Lung (tissue), 17 donors: ENCODE measurements at places on chromosomes 5 and 9. TPM values are rescaled to one million over a fixed set of nuclear protein-coding genes. Genes with fewer than 3 reads are reported as not detected.

ZNF483 gene
- 0.69 TPM for polyA plus RNA-seq

TAS2R1 gene
- not detected for polyA plus RNA-seq

HAPLN1 gene
- 0.26 TPM for polyA plus RNA-seq

GRCh38 chr5:79111960-79112702 is 522 bp downstream of the BHMT start:
- no peak for DNase-seq

GRCh38 chr9:109143881-109144562 is 23.0 kb downstream of the FRRS1L start:
- DNase-seq: no peak

GRCh38 chr5:65292196-65292595 is 189.5 kb downstream of the ADAMTS6 start:
- no peak for DNase-seq

- DNase-seq: no peak
These were observed 836.8 kb upstream of the CDH9 start for GRCh38 chr5:27875148-27875547.

DNA sequence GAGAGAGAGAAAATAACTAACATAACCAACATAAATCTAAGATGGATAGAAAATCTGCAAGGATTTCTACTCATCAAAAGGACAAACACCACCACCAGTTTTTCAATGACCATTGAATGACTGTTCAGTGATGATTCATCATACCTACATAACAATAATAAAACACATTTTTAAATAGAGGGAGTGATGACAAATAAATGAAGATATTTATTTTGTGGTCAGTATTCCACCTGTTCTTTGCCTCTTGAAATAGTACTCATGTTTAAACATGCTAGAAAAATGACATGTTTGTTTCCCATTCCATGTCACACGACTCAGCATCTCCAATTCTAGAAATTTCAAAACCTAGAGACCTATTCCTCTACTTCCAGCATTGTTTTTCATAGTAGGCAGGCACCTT is 34.6 kb upstream of the ADAMTS16 start:
- no peak for DNase-seq

- DNase-seq: peak; percentile 84
These were observed 25.0 kb upstream of the HMCN2 start for GRCh38 chr9:130240410-130241197.

DNA sequence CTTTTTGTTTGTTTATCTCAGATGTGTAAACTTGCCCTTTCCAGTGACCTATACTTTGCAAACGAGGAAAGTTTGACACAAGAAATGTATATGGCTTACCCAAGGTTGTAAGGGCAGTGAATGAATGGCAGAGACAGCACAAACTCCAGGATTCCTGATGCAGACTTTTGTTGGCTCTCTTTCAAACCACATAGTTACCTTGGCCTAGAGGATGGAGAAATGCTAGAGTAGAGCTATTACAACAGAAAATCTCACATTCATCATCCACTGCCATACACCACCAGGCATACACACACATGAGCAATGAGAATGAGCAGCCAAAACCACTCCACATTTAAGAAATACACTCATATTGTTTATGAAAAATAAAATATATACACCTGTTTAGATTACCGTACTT is 387.0 kb downstream of the TLR4 start:
- DNase-seq: no peak

DNA sequence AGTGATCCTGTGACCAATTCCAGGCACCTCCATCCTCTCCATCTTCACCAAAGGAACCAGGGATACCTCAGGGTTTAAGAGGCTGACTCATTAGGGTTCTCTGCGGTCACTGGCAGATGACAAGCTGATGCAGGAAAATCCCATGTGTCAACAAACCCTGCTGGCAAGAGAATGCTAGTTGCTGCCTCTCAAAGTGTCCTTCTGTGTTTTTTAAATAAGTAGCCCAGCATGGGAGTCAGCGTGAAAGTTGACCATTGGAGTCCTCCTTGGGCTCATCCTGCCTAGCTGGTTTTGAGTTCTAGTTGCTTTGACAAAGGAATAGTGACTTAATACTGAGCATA is 200.2 kb downstream of the SLIT3 start:
- DNase-seq: no peak

DNA sequence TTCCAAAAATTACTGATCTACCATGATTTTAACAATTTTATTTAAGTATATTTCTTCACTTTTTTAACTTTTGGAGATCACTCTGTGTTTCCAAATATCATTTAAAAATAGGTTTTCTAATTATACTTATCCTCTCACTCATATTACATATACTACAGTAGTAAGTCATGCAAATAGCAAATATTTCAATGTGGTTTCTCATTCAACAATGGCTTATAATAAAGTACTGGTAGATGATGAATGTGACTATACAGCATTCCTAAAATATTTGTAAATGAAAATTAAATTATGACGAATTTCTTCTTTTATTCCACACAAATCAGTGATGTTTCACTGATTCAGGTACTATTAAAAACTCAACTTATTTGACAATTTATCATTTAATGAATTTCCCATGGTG is 176.3 kb upstream of the MEF2C start:
- no peak for DNase-seq

- DNase-seq: no peak
These were observed 131.2 kb upstream of the ANKH start for GRCh38 chr5:15002791-15003190.

- no peak for DNase-seq
These were observed 114.4 kb downstream of the SLC12A2 start for GRCh38 chr5:128197896-128198522.

DNA sequence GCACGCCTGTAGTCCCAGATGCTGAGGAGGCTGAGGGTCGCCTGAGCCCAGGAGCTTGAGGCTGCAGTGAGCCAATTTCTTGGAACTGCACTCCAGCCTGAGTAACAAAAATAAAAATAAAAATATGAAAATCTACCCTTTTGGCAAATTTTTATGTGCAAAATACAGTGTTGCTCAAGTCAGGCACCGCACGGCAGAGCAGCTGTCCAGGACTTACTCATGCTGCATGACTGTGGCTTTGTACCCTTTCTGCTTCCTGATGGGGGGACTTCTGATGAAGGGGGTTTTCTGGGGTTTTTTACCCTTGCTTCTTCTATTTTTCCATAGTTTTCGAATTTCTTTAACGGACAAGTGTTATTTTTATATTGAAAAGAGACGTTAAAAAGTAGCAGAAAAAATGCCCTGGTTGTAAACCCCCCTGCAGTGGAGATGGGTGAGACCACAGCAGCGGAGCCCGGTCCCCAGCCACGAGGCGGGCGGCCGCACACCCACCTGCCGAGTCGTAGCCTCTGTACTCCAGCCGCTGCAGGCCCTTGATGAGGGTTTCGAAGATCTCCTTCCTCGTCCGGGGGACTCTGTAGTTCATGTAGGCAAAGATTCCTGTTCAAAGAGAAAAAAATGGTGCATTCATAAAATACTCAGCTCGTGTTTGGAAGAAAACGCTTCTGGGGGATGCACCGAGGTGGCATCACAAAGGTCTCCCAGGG is 15.0 kb downstream of the GFPT2 start:
- no peak for DNase-seq
